Uterus (tissue), 4 donors: ENCODE measurements at places on chromosomes 5 and 9. TPM values are rescaled to one million over a fixed set of nuclear protein-coding genes. Genes with fewer than 3 reads are reported as not detected.

DNA sequence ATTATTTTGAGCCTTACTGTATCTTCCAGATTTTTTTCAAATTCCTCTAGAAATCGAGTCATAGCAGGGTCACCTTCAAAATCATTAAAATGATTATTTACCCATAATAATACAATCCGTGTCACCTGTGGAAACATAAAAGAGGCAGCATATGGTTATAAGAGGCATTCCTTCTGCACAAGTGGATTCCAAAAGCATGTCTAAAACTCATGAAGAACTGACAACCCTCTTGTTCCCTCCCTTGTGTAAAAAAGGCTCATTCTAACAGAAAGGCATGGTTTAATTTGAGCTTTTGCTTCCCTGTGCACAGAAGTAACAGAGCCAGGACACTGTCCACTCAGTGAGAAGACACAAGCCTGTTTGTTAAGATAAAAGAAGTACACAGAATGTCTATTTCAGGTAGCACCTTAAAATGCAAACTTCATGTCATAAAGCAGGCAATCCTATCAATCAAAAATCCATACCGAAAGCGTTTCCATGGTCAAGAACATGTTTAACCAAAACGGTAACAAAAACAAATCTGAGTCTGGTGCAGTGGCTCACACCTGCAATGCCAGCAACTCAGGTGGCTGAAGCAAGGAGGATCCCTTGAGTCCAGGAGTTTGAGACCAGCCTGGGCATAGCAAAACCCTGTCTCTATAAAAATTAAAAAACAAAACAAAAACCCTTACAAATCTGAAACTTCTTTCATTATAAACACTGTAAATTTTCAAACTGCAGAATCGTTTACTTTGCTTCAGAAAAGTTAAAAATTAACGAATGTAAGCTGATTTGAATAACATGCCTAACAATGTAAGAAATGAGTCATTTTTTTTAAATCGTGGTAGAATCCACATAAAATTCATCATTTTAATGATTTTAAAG lies 139.3 kb downstream of the RAPGEF6 start:
- DNase-seq, result no peak

DNA sequence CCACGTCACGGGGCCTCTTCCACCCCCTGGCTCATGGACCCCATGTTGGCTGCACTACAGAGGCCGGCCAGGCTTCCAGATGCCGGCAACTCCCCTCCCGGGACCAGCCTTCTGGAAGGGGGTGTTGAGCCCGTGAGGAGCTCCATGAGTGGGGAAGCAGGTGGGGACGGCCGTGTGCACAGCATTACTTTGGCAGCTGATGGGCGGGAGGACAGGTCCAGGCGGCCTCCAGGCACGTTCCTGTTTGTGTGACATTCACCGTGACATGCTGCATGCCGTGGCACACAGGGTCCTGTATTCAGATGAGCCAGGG lies 29.1 kb upstream of the ABO start:
- DNase-seq, result no peak

SH3RF2 gene
- total RNA-seq, result 0.88 TPM

DNA sequence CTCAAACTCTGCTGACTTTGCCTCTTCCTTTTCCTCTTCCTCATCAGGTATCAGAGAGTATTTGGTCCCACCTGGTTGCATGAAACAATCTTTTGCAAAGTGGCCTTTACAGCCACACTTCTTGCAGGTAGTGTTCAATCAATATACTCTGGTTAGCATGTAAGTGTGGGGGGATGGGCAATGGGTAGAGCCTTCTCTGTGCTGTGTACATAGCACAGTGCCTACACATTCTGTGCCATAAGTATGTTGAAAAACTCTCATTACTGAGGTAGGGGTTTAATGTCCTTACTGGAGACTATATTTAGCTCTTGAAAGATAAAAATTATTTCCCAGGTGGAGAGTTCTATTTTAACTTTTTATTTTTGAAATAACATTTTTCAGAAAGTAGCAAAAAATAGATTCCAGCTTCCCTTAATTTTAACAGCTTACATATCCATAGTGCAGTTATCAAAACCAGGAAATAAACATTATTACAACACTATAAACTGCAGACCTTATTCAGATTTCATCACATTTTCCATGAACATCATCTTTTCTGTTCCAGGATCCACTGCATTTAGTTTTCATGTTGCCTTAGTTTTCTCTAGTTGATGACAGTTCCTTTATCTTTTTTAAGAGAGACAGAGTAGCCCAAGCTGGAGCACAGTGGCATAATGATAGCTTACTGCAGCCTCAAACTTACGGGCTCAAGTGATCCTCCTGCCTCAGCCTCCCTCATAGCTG lies 15.1 kb downstream of the TTC1 start:
- DNase-seq, result no peak

GRCh38 chr5:169307646-169308045 lies 6.7 kb upstream of the SLIT3 start:
- DNase-seq, result no peak

DNA sequence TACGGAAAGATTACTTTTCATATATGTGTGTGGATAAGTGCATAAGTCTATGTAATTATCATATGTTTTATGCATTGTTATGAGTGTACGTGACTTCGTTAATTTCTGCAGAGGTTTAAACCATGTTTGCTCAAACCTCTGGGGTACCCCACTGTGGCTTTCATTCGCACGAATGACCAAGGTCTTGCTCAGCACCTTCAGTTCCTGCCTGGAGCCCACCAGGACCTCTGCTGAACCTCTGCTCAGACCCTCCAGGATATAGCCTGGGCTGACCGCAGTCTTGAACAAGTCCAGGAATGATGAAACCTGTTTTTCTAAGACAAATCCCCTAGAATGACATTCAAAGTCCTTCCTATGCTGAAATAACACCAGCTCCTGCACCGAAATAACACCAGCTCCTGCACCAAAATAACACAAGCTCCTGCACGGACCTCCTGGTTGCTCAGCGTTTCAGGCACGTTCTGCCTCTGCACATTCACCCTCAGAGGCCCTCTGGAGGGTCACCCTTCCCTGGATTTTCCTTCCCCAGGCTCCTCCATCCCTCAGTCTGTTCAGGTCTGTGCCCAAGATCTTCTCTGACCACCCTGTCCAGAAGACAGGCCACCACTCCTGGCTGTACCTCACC lies 99.7 kb upstream of the BOD1 start:
- DNase-seq, result no peak

ANKRD31 gene
- not detected for total RNA-seq

DNA sequence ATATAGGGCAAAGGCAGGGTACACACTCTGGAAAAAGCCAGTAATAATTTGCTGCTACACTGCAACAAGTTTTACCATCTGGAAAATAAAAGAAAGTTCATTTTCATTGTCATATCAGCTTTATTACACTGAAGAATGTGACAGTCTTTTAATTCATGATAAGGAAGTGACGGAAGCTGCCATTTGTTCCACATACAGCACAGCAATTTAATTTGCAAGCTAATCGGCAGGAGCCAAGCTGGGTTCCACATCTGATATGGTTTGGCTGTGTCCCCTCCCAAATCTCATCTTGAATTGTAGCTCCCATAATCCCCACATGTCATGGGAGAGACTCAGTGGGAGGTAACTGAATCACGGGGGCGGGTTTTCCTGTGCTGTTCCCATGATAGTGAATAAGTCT lies 16.5 kb downstream of the PRELID2 start:
- no peak for DNase-seq

ELOVL7 gene
- total RNA-seq, result 1.3 TPM

- DNase-seq, result no peak
These were observed 1.7 kb upstream of the AGTPBP1 start for GRCh38 chr9:85743275-85744128.

- no peak for DNase-seq
These were observed 5.2 kb upstream of the FAM13B start for GRCh38 chr5:138037907-138038633.

COL15A1 gene
- total RNA-seq, result 38.7 TPM

- DNase-seq, result no peak
These were observed 7.9 kb downstream of the PDE6A start for GRCh38 chr5:149936700-149937091.

DNA sequence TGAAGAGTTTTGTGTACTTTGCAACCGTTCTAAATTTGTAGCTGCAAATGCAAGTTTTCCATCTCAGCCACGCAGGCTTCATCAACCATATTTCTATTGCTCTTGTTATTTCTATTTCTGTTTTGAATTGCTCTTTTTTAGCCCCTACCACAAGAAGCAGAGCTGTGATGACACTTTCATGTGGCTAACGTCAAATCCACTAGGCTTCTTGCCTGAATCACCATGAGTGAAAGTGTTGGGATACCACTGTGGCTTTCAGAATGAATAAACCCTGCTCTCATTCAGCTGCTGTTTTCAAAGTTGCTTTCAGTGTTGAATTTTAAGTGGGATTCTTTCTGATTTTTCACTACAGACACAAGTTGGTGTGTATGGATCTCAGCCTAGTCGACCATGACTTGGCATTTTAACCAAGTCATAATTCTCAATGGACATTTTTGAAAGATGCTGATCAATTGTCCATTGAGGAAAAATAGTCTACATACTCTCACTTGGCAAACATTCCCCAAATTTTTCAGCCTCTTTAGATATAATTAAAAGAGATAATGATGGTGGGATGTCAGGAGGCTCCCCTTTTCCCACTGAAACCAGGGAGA lies 41.0 kb upstream of the MTAP start:
- DNase-seq, result no peak

NTNG2 gene
- total RNA-seq, result 4.4 TPM

DNA sequence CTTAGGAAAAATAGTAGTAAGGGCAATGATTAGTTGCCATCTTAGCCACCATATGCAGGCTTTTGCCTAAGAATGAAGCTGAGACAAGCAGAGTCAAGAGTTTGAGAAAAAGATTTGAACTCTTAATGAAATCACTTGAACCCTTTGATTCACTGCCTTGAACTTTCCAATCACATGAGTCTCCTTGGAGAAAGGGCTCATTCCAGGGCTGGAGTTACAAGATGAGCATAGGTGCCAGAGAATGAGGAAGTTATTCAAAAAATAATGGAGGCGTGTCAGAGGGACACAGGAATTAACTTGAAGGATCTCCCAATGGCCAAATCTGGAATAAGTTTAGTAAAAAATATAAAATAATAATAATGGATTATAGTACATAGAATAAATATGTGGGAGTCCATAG lies 35.3 kb downstream of the MAT2B start:
- no peak for DNase-seq

DNA sequence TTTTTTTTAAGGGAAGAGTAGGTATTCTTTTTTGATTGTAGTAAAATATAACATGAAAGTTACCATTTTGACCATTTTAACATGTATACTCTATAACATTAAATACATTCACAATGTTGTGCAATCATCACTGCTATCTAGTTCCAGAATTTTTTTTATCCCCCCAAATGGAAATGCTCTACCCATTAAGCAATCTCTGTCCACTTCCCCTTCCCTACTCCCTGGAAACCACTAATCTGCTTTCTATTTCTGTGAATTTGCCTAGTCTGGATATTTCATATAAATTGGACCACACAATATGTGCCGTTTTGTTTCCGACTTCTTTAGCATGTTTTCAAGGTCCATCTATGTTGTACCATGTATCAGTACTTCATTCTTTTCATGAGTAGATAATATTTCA lies 429.5 kb downstream of the TLE1 start:
- DNase-seq, result no peak

DNA sequence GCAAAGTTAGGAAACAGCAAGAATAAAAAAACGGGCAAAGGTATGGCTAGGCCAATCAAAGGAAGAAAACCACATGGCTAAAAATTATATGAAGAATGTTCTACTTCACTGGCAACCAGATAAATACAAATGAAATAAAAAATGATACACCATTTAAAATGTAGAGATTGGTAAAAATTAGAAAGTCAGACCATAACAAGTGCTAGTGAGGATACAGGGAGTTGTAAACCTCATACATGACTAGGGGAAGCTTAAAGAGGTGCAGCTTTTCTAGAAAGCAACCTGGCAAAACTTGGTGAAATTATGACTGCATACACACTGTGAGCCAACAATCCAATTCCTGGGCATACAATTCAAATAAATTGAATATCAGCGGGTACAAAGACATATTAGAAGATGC lies 119.0 kb upstream of the LIFR start:
- DNase-seq, result no peak
